Hematopoietic multipotent progenitor cell (in vitro differentiated cells): ENCODE measurements at places on chromosomes 12 and 14. TPM values are rescaled to one million over a fixed set of nuclear protein-coding genes. Genes with fewer than 3 reads are reported as not detected.

FBLN5 gene
- total RNA-seq = 1.9 TPM

OSGEP gene
- 130 TPM for total RNA-seq

TCL1B gene
- not detected for total RNA-seq

CAPZA3 gene
- total RNA-seq = not detected

KRT5 gene
- not detected for total RNA-seq

PROX2 gene
- 0.27 TPM for total RNA-seq

MIP gene
- under 0.01 TPM for total RNA-seq

GPX2 gene
- 0.27 TPM for total RNA-seq

GPR132 gene
- 13.5 TPM for total RNA-seq

GPR84 gene
- 0.81 TPM for total RNA-seq

IAPP gene
- not detected for total RNA-seq

SMARCD1 gene
- 80.5 TPM for total RNA-seq

OLR1 gene
- total RNA-seq = not detected

OAS3 gene
- 31.2 TPM for total RNA-seq

CD163L1 gene
- total RNA-seq = under 0.01 TPM

SOCS2 gene
- total RNA-seq = 128 TPM

PIANP gene
- total RNA-seq = under 0.01 TPM

RNF212B gene
- not detected for total RNA-seq

PLEKHA5 gene
- total RNA-seq = 14.5 TPM

PPM1H gene
- 15.1 TPM for total RNA-seq

LMO3 gene
- not detected for total RNA-seq

PLEKHH1 gene
- 0.27 TPM for total RNA-seq

TEX52 gene
- under 0.01 TPM for total RNA-seq

CLEC9A gene
- total RNA-seq = 8.3 TPM

TMPRSS12 gene
- not detected for total RNA-seq

JPH4 gene
- 0.27 TPM for total RNA-seq

SERPINA5 gene
- total RNA-seq = not detected

GPD1 gene
- total RNA-seq = under 0.01 TPM

DCN gene
- total RNA-seq = not detected

AACS gene
- 16.7 TPM for total RNA-seq

CDK2 gene
- total RNA-seq = 27.2 TPM

MYG1 gene
- 82.4 TPM for total RNA-seq
